RCC 7860 (cell line): ENCODE measurements at places on chromosomes 1 and 21.

DNA sequence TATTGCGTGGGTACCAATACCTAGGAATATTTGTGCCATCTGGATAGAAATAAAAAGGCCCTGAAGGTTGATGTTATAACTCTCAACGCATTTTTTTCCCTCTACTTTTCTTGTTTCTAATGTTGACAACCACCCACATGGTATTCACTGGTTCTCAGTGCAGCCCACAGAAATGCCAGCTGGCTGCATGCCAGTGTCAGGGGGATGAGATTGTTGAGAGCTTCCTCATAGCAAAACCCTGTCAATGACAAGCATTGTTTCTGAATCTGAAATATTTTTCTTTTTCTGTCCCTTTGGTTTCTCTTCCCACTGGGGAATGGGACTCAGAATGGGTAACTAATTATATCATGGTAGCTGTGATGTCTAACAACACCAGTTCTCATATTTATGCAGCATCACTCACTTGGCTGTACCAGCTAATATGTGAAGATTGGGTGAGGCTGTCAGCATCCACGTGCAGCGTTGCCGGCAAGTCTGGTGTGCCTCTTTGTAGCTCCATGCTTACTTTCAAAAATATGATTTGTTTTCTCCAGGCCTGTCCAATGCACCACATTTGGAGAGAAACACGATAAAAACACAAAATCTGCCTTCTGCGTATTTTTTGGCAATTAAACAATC is 284.6 kb downstream of the PTBP2 start:
- DNase-seq: peak; percentile 54

DNA sequence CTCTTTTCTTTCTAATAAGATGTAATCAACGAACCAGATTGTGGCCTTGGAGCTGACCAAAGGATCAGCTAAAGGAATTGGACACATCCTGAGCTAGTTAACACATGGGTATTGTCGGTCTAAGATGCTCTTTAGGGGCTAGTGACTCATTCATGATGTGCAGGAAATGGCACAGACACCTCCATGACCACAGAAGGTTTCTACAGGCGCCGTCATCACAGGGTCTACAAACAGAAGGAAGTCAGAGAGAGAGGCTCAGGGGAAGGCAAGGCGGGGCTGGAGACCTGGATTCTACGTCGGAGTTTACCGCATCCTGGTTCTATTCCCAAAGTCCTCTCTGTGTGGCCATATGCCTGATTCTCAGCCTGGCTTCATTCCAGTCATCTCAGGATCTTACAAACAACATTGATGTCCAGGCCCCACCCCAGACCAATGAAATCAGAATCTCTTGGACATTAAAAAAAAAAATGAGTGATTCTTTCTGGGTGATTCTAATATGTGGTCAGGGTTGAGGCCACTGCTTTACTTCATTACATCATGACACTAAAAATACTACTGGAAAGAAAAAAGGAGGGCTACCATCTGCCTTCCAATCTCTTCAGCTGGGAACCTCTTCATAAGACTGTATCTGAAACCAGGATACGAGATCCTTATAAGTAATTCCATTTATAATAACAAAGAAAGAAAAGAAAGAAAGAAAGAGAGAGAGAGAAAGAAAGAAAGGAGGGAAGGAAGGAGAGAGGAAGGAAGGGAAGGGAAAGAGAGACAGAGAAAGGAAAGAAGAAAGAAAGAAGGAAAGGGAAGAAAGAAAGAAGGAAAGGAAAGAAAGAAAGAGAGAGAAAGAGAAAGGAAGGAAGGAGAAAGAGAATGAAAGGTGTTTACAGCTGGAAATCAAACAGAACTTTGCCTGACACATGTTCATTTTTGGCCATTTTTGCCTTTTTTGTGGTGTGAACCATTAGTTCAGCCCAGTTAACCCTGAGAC is 11.6 kb upstream of the KCNJ15 start:
- peak; percentile 99 for DNase-seq

- DNase-seq: no peak
These were observed 387.8 kb upstream of the LYPLAL1 start for GRCh38 chr1:218785928-218786327.

GRCh38 chr1:224619209-224619608 is 3.1 kb downstream of the CNIH3 start:
- DNase-seq: no peak

- no peak for DNase-seq
These were observed 17.4 kb upstream of the IFNAR2 start for GRCh38 chr21:33212159-33212851.

DNA sequence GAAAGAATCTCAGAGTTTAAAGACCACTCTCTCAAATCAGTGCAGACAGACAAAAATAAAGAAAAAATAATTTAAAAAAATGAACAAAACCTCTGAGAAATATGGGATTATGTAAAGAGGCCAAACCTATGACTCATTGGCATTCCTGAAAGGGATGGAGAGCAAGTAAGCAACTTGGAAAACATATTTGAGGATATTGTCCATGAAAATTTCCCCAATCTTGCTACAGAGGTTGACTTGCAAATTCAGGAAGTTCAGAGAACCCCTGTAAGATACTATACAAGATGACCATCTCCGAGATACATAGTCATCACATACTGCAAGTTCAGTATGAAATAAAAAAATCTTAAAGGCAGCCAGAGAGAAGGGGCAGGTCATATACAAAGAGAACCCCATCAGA is 43.7 kb upstream of the IVNS1ABP start:
- DNase-seq: no peak

DNA sequence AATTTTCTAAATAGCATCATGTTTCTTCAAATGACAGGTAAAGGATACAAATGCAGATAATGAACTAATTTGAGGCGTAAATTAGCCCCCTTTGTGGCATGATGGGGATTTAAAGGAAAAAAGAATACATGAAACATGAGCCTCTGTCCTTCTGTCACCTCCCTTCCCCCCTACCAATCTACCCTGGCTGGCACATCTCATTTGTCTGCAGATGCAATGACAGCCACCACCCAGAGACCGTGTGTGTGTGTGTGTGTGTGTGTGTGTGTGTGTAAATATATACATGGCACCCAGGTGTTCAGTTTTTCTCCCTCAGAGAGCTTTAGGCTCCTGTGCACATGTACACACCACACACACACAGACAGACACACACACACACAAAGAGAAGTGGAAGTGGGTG is 451.1 kb downstream of the RWDD3 start:
- DNase-seq: no peak

GRCh38 chr1:4380564-4381168 is 273.7 kb upstream of the AJAP1 start:
- DNase-seq: peak; percentile 93

GRCh38 chr1:211697356-211697755 is 21.9 kb upstream of the NEK2 start:
- DNase-seq: no peak

DNA sequence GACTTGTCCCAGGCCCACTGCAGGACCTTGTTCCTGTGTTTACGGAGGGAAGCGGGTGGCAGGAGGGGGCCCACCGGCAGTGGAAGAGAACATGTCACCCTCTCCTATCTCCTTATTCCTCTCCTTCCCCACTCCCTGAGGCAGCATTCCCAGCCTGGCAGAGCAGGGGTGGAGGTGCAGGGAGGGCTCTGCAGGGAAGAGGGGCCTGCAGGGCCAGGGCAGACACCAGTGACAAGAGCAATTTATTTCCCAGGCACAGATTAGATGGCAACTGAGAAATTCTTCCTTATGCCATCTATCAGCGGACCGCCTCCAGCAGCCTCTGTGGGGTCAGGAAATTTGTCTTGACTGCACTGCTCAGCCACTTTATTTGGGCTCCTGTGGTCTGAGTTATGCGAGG is 105.8 kb downstream of the DDX20 start:
- no peak for DNase-seq

DNA sequence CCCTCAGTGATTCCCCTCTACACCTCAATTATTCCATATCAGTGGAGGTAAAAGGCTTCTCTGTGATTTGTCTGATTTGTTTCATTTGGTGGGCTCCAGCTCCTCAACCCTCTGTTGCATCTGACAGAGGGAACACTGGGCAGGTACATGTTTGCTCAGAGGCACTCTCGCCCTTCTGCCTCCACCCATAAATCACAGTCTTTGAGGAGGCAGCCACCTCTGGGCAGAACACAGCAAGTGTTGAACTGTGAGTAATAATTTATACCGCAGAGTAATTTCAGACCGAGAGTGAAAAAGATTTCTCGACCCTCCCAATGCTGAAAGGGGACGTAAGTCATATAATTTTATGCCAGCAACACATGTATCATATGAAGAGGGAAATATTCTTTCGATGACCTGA is 330.1 kb upstream of the PBX1 start:
- no peak for DNase-seq

GRCh38 chr1:11031624-11032262 is 15.3 kb downstream of the MASP2 start:
- no peak for DNase-seq

DNA sequence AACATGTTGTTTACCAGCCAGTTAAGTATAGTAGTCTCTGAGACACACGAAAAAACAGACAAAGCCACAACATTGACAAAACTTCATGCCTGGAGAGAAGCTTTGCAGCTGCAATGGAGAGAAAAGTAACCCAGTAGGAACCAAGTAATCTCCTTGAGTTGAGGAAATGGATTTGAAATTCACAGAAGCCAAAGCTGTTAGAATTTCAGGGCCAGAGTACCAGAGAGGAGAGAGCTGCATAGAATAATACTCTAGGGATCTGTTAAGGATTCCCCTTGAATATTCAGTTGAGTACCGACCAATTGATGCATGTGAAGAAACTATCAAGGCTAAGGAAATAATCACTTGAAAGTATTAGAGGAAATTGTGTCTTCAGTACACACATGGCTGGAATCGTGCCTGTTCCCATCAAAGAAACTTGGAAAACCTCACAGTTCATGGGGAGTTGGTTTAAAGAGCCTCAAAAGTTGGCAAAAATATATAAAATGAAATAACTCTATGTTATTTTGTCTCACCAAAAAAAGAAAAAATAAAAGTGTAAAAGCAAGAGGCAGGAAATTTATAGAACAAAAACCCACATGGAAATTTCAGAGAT is 324.0 kb upstream of the NEGR1 start:
- DNase-seq: no peak

DNA sequence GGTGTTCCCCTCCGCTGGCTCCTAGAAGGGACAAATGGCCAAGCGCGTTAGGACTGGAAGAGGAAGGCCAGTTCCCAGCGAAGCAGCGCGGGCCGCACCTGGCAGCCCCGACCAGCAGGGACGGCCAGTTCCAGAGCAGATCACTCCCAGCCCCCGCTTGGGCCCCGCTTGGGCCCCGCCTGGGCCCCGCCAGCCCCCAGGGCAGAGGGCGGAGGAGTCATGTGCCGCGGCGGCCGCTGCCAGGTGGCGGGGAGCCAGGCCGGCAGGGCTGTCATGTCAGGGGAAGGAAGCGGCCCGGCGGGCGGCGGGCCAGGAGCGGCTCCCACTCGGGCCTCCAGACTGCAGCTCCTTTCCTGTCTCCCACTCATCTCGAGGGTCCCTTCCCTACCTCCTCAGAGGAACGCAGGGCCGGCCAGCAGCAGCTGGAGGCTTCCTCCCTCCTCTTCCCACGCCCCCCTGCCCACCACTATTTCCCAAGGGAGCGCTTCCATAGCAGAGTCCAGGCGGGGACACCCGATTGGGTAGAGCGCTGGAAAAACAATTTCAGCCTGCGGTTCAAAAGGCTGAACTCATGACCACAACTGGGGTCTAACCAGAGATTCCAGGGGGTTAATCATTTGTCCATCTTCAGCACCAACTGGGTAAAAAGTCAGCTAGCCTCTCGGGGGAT is 16.5 kb downstream of the ZNF697 start:
- peak; percentile 84 for DNase-seq

DNA sequence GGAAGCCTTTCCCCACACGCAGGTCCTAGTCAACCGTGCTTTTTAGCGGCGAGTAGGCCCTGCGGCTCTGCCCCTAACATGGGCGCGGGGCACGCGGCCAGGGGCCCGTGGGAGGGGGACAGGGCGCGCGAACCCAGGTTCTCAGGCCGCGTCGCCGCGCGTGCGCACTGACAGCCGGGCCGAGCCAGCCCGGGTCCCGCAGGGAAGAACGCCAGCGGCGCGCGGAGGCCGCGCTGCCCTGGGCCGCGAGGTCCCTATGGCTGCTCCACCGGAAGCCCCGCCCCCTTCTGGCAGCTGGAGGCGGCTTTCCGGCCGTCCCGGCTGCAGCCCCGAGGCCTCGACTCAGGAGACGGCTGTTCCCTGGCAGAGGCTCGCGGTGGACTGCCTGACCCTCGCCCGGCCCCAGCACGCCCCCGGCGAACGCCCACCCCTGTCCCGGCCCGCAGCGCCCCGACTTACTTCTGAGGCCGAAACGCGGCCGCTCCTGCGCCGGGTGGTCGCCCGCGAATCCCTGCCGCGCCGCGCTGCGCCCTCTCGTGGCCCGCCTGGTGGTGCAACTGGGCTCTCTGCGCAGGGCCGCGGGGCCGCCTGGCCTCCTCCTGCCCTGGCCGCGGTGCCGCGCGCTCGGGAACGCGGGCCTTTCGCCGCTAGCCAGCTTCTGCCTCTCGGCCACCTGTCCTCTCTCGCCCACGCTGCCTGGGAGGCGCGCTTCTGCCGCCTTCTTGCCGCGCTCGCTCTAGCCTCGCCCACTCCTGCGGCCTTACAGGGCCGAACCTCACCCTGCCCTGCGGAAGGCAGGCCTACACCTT is 16.6 kb upstream of the RIPPLY3 start:
- DNase-seq: peak; percentile 84

GRCh38 chr1:92461364-92462097 is 25.2 kb downstream of the GFI1 start:
- DNase-seq: no peak

DNA sequence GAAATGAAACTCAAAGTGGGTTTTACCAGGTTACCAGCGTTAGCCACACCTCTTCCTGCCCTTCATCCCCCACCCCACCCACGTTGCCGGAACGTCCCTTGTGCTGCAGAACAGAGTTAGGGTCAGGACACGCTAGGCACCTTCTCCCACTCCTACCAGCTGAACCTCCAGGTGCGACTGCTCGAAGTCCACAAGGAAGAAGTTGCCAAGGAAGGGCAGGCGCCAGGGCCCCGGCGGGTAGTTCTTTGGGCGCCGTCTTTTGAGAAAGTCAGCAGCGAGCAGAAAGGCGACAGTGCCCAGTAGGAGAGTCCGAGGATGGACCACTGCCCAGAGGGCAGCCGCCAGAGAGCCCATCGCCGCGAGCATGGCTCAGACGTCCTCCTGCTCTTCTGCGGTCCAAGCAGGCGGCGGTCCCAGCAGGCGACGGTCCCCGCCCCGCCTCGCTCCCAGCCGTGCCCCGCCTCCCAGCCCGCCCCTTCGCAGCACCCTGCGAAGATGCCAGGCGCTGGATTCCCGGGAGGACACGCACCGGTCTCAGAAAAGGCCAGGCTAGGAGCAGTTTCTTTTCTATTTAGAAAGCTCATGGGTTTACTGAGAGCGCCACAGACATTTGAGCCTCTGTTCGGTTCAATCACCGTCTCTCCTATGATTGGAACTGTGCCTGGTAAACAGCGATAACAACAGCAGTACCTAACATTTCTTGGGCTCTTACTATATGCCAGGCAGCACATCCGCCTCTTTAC is at the start of gene CYP2J2:
Gene CYP2J2, minus strand, starts transcription at position 393 of the 743 bp plus-strand sequence. Its CDS starts 27 bp downstream, at position 366.
- no peak for DNase-seq

- no peak for DNase-seq
These were observed 12.0 kb downstream of the SSU72 start for GRCh38 chr1:1562556-1563195.

- no peak for DNase-seq
These were observed 2018.4 kb downstream of the NCAM2 start for GRCh38 chr21:23016617-23017016.

- DNase-seq: no peak
These were observed 4.5 kb upstream of the TUFT1 start for GRCh38 chr1:151535326-151536271.
